ENCODE measurements at places on chromosomes 6 and 20.

DNA sequence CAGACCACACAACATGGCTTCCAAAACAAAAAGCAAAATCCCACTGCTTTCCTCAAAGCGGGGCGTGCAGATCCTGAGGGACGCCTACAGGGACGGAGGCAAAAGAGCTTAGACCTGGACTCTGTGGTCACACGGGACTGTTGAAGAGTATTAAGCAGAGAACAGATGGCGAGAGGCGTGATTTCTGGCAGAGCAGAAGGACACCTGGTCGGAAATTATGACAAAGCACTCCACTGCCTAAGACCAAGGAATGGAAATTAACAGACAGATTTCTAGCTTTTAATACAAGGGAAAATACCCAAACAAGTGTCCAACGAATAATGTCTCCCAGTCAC is 15.4 kb downstream of the CST7 start:
- DNase-seq, result no peak

- no peak for DNase-seq
These were observed 74.6 kb upstream of the XRN2 start for GRCh38 chr20:21228511-21228910.

GRCh38 chr6:43887906-43888683 is 118.1 kb downstream of the VEGFA start:
- no peak for DNase-seq

DNA sequence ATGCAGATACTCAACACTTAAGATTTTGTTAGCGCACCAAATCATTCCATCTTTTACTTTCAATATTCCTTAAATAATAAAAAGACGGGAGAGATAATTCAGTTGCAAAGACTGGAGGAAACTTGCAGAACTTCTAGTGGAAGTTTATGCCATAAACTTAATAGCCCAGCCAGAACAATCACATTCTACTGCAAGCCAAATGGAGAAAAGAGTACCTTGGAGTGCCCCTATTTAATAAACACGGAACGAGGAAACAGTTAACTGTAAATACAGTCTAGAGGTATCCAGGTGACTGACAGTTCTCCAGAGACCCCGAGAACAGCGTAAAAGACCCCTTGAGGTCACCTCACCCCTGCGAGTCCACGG is 635 bp downstream of the SLC35B3 start:
- no peak for DNase-seq

DNA sequence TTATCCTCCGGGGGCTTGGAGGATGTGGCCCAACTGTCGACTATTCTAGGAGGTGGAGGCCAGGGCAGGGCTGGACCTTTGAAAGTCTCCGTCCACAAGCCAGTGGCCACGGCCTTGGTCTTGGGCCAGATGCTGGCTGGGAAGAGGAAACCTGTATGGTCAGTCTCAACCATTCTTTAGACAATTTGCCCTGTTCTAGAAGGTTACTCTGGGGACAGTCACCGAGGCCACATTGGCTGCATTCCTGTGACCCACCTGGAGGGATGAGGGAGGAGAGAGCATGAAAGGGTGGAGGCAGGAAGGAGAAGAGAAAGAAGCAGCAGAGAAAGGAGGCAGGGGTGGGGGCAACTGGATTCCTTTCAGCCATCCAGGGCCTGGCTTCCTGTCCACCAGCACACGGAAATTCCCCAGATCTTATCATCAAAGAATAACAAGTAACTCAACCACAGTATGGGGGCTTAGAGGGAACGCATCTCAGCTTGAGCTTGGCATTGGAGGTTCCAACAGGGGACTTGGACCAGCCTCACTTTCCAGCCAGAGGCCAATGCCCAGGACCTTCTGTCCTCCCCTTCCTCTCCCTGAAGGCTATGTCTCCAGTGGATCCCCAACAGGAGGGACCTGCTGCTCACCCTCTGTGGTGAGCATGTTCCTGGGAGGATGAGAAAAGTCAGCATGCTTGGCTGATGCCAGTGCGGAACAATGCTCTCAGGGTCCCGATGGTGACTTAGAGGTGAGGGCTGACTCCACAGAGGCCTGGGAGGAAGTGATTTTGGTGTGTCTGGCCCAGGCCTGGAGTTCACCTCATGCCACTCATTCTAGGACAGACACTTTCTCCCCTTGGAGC is 30.4 kb downstream of the TGM2 start:
- DNase-seq, result no peak

GRCh38 chr6:143598466-143599080 is 79.2 kb upstream of the PHACTR2 start:
- no peak for DNase-seq

GRCh38 chr6:35596448-35597442 is 84.0 kb upstream of the TULP1 start:
- DNase-seq, result no peak

DNA sequence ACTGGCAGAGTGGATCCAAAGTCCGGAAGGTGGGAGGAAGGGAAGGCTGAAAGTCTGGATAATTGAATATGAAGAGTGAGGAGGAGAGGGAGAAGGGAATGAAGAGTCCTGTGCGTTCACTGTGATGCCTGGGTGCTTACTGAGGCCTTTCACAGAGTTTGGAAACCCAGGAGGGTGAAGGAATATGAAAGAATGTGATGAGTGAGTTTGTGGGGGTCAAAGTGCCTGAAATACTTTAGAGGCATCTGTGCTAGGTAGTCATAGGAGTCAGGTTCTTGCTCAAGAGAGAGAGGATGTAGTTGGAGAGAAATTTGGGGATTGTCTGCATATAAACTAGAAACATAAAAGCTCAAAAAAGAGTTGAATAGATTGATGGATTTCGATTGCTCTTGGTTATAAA is 20.7 kb downstream of the NKX2-4 start:
- no peak for DNase-seq

GRCh38 chr20:26208296-26209091 is 511.8 kb upstream of the ZNF337 start:
- DNase-seq, result no peak

DNA sequence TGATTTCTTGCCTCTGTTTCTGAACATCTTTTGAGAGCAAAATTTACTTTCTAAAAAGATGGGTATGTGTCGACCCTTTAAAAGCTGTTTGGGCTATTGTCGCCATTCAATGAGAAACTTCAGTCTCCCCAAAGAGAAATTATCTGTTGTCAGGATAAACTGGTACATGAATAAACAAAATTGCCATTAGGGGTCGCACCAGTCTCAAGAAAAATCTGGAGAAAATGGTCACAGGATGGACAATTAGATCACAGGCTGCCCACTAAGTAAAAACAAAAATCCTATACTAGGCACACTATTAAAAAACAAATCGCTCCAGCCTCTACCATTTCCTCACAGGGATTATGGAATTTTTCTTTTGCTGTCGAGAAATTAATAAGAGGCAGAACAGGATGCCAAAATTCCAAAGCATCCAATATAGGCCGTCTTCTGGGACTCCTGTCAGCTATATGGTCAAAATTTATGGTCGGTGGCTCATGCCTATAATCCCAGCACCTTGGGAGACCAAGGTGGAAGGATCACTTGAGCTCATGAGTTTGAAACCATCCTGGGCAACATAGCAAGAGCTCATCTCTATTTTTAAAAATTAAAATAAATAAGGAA is 5.5 kb upstream of the HLA-E start:
- no peak for DNase-seq

DNA sequence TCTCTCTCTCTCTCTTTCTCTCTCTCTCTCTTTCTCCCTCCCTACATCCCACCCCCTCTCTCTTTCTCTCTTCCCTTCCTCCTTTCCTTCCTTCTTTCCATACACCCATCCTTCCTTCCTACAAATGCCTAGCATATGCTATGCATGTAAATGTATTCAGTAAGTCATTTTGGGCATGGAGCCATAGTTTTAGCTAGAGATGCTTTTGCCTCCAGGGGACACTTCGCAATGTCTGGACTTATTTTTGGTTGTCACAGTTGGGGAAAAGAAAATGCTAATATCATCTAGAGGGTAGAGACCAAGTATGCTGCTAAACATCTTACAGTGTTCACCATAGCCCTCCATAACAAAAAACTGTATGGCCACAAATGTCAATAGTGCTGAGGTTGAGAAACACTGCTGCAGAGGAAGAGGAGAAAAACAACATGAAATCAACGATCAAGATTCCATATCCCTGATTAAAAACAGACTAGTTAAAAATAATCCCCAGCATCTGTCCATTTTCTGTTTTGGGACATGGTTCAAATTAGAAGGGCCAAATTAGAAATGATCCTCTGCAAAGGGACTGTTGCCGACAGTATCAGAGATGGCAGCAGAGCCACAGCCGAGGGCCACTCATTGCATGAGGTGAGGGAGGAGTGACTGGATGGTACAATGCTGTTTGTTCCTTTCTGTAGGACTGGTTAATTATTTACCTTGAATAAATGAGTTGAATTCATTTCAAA is 152.7 kb downstream of the SH3BGRL2 start:
- no peak for DNase-seq

DNA sequence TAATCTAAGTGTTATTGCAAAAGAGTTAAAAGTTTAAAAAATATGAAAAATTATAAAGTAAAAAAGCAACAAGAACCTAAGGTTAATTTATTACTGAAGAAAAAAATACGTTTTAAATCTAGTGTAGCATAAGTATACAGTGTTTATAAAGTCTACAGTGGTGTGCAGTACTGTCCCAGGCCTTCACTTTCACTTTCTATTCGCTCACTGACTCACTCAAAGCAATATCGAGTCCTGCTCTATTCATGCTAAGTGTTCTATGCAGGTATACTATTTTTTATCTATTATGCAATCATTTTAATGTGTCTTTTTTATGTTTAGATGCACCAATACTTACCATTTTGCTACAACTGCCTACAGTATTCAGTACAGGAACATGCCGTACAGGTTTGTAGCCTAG is 113.0 kb downstream of the MANEA start:
- no peak for DNase-seq

DNA sequence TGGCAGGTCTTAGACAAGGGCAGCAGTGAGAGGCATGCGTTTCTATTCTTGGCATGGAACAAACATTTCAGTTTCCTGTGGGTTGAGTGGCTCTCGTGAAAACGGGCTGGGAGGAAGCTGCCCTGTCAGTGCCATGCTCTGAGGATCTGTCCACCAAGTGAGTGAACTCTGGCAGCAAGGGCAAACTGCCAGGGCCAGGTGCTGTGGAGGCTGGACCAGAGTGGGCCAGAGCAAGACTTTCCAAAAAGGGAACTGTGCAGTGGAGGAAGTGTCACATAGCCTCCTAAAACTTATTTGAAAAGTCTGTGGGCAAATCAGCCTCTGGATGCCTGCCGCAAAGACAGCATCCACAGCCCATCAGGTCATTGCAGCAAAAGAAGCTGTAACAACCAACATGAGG is 44.2 kb upstream of the TAB2 start:
- DNase-seq, result no peak

DNA sequence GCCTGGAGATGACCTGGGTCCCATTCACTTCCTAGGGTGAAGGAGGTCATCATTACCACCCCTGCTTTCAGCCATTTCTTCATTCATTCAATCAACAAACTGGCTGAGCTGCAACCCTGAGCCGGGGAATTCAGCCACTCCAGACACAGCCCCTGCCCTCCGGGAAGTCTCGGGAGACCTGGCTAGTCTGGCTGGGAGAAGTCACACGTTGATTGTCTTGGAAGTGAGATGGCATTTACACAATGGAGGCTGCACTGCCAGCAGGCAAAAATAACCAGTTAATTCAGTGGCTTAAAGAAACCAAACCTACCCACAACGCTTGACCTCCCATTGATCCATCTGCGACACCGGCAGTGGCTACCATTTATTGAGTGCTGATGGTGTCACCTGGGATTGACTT is 2.0 kb upstream of the PMEPA1 start:
- DNase-seq, result no peak

DNA sequence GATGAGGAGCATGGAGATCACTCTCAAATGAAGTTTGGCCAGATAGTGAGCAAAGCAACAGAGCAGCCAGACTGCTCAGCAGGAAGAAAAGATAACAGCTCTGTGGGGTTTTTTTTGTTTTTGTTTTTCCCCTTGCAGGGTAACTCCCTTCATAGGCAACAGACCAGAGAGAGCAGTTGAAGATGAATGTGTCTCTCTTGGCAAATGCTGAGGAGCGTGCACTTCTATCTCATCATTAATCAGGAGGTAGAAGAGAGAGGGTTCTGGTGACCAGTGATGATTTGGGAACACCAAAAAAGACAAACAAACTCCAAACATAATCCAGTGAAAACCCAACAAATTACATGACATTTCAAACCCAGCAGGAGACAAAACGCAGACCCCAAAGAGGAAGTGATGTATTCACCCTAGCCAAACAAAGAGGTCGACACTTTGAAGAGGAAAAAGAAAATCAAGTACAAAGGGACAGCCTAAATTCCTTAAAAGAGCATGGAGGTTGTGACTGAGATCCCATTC is 66.2 kb upstream of the RREB1 start:
- DNase-seq, result no peak

DNA sequence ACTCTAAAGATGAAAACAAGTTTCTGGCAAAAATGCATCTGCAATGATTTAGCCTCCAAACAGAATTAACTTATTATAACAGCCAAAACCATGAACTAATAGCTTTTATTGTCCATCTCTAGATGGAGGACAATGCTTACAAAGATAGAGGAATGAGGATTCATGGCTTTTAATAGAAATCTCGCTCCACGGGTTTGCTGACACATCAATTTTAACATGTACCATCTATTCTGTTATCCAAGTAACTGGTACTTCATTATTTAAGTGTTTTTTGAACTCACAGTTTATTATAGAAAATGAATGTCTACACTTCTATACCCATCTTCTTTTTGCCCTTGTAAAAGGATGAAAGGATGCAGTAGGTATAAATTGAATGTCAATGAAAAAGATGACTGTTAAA is 10.8 kb downstream of the TMX4 start:
- no peak for DNase-seq

GRCh38 chr20:44392776-44393607 is 37.5 kb downstream of the HNF4A start:
- DNase-seq, result no peak

GRCh38 chr20:10315138-10315537 is 96.5 kb downstream of the SNAP25 start:
- no peak for DNase-seq

DNA sequence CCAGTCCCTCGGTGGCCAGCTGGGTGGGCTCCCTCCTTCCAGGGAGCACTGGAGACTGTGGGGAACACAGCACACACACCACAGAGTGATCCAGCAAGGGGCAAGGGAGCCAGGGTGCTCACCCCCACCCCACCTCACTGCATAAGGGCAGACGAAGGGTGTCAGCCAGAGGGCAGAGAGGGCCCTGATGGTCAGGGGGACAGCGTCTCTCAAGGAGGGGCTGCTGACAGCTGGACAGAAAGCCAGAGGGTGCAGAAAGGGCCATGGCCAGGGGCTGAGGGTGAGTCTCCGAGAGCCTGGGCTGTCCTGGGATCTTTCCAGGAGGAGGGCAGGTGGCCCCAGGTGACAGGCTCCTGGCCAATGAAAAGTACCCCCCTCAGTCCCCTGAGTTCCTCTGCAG is 73.4 kb upstream of the PMEPA1 start:
- peak; percentile 30 for DNase-seq

GRCh38 chr20:46994341-46994740 is 99.7 kb downstream of the EYA2 start:
- peak; percentile 44 for DNase-seq

GRCh38 chr20:23160536-23161243 is 74.6 kb upstream of the CD93 start:
- no peak for DNase-seq

- DNase-seq, result no peak
These were observed 650 bp upstream of the CD2AP start for GRCh38 chr6:47476781-47477496.

- DNase-seq, result no peak
These were observed 350.2 kb upstream of the IMPG1 start for GRCh38 chr6:76422511-76423213.
